Effector memory CD4-positive, alpha-beta T cell (primary cell): ENCODE measurements at places on chromosomes 7 and 10.

- no peaks in the 10 kb centered on the region for H3K4me1 ChIP-seq
- H3K36me3 ChIP-seq, result no peaks in the 10 kb centered on the region
- H3K27ac ChIP-seq, result no peak overlapping the region
- H3K4me3 ChIP-seq, result no peak overlapping the region
- no peaks in the 10 kb centered on the region for H3K27me3 ChIP-seq
- DNase-seq, result no peak
These were observed 27.8 kb upstream of the NUB1 start for GRCh38 chr7:151313857-151314256.

- no peak for DNase-seq
- H3K27me3 ChIP-seq, result no peaks in the 10 kb centered on the region
- H3K4me3 ChIP-seq, result no peak overlapping the region
- H3K27ac ChIP-seq, result no peak overlapping the region
These were observed 29.8 kb upstream of the FGFR2 start for GRCh38 chr10:121627876-121628581.

GRCh38 chr7:48305661-48306060 lies 134.4 kb downstream of the ABCA13 start:
- H3K4me1 ChIP-seq, result no peaks in the 10 kb centered on the region
- no peak overlapping the region for H3K27ac ChIP-seq
- H3K36me3 ChIP-seq, result no peaks in the 10 kb centered on the region
- no peak overlapping the region for H3K4me3 ChIP-seq
- DNase-seq, result no peak
- no peaks in the 10 kb centered on the region for H3K27me3 ChIP-seq

DNA sequence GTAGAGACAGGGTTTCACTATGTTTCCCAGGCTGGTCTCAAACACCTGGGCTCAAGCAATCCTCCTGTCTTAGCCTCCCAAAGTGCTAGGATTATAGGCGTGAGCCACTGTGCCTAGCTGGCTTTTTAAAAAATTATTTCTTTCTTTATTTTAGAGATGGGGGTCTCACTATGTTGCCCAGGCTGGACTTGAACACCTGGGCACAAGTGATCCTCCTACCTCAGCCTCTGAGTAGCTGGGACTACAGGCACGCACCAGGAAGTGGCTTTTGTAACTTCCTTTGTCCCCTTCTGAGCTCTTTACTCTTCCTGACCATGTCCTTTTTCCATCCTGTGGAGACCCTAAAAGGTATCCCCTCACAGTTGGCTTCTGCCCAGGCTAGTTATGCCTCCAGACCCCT lies 2.1 kb upstream of the MYOZ1 start:
- no peaks in the 10 kb centered on the region for H3K4me1 ChIP-seq
- H3K27me3 ChIP-seq, result no peaks in the 10 kb centered on the region
- no peak overlapping the region for H3K4me3 ChIP-seq
- DNase-seq, result no peak
- H3K27ac ChIP-seq, result no peak overlapping the region
- H3K36me3 ChIP-seq, result no peaks in the 10 kb centered on the region

- no peak for DNase-seq
- H3K27ac ChIP-seq, result no peak overlapping the region
- no peaks in the 10 kb centered on the region for H3K36me3 ChIP-seq
- no peaks in the 10 kb centered on the region for H3K27me3 ChIP-seq
These were observed 89.9 kb upstream of the LSM8 start for GRCh38 chr7:118094044-118094443.

DNA sequence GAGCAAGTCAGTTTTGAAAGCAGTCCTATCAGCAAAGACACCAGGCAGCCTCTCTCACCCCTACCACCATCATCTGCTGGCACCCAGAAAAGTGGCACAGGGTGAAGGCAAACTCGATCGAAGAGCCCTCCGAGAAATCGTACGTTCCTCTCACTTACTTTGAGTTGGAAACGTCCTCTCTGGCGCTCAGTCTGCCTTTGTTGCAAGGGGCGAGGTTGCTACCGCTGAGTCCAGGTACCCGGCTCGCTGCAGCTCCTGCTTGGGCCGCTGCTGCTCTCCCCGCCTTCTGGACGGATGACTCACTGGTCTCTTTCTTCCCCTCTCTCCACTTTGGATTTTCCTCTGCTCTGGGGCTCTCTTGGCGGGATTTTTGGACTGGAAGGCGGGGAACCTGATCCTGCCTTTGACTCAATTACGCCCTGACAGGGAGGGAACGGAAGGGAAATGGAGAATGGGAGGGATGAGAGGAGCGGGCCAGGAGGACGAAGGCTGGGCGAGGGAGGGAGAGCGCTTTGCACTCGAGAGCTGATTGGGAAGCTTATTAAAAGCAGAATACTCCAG lies at the start of gene PTN:
Gene PTN (minus strand): TSS at position 453 of the 561 bp plus-strand sequence. CDS start 88,760 bp downstream, outside the sequence.
- H3K4me3 ChIP-seq, result no peak within 1 kb of the TSS
- H3K4me1 ChIP-seq, result no peaks in the 10 kb centered on the region
- H3K27ac ChIP-seq, result no peak within 1 kb of the TSS
- H3K27me3 ChIP-seq, result no peaks in the 10 kb centered on the region
- no peaks in the 10 kb centered on the region for H3K36me3 ChIP-seq
- DNase-seq, result no peak

DNA sequence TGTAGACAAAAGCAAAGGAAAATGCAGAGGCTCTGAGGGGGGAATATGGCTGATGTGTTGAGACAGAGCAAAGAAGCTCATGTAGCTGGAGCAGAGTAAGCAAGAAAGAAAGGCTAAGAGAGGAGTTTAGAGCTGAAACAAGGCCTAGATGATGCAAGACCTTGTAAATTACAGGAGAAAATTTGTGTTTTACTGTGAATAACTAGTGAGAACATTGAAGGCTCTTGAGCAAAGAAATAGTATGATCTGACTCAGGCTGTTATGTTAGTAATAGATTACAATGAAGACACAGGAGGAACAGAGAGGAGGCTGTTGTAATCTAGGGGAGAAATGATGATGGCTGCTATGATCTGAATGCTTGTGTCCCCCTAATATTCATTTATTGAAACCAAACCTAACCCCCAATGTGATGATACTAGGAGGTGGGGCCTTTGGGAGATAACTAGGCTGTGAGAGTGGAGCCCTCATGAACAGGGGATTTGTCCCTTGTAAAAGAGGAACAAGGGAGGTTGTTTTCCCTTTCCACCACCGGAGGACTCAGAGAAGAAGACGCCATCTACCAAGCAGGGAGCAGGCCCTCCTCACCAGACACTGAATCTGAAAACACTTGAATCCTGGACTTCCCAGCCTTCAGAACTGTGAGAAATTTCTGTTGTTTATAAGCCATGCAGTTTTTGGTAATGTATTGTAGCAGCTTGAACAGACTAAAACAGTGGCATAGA lies 394.9 kb downstream of the HTR7 start:
- no peaks in the 10 kb centered on the region for H3K36me3 ChIP-seq
- H3K27ac ChIP-seq, result no peak overlapping the region
- no peak overlapping the region for H3K4me3 ChIP-seq

- no peaks in the 10 kb centered on the region for H3K27me3 ChIP-seq
- H3K27ac ChIP-seq, result no peak overlapping the region
- H3K36me3 ChIP-seq, result no peaks in the 10 kb centered on the region
- H3K4me3 ChIP-seq, result no peak overlapping the region
- no peaks in the 10 kb centered on the region for H3K4me1 ChIP-seq
- DNase-seq, result no peak
These were observed 6.5 kb downstream of the CPVL start for GRCh38 chr7:29139796-29140195.

DNA sequence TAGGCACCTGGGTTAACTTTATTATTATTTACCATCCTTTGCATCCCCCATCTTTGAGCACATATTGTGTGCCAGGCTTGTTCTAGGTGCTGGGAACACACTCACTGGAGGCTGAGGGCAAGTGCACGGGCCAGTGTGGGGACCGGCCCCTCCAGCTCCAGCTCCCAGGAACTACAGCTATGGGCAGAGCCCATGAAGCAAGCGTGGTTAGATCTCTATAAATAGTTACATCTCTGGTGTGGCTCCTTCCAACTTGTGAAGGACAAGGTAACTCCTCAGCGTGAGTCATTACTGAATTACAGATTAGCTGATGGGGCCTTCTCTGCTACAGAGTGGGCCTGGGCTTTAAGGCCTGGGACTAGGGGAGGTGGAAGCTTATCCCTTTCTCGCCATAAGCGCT lies 583.5 kb downstream of the SDK1 start:
- no peak overlapping the region for H3K4me3 ChIP-seq
- no peak for DNase-seq
- H3K36me3 ChIP-seq, result no peaks in the 10 kb centered on the region
- no peak overlapping the region for H3K27ac ChIP-seq
- H3K4me1 ChIP-seq, result no peaks in the 10 kb centered on the region
- no peaks in the 10 kb centered on the region for H3K27me3 ChIP-seq

DNA sequence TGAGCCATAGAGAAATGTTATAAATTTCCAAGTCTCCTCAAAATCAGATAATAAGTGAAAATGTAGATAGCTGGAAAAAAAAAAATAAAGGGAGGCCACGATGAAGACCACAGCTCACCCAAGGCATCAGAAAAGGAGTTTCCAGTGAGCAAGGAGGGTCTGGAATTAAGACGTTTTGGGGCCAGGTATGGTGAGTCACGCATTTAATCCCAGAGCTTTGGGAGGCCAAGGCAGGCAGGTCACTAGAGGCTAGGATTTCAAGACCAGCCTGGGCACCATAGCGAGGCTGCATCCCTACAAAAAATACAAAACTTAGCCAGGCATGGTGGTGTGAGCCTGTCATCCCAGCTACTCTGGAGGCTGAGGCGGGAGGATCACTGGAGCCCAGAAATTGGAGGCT lies 65.5 kb downstream of the ASB13 start:
- no peak overlapping the region for H3K4me3 ChIP-seq
- H3K36me3 ChIP-seq, result no peaks in the 10 kb centered on the region
- peaks cover 2% of the 10 kb centered on the region for H3K4me1 ChIP-seq
- no peak for DNase-seq
- H3K27ac ChIP-seq, result no peak overlapping the region
- H3K27me3 ChIP-seq, result no peaks in the 10 kb centered on the region

DNA sequence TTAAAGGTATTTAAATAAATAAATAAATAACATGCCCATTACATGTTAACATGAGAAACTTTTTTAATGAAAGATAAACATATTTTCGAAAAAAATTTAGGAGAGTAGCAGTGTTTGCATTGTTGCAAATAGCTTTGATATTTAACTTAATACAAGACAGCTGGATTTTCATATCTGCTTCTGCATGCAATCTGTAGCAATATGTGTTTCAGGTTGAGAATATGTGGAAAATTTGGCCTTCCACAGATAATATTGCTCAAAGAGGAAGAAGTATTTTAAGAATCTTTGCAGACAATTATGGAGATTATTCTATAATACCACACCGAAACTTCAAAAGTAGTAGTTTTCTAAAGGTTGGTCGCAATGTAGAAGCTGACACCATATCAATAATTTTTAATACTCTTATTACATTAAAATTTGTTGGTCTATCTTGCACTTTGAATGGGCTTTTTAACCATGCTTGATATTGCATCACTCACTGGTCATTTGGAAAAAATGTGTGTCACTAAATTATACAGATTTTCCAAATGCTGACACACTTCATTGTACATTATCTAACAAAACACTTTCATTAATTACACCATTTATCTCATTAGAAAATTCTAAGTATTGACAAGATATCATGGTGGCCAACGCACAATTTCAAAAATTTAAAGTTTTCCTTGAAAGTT lies 229.8 kb upstream of the HDAC9 start:
- no peak overlapping the region for H3K4me3 ChIP-seq
- H3K36me3 ChIP-seq, result no peaks in the 10 kb centered on the region
- H3K27me3 ChIP-seq, result no peaks in the 10 kb centered on the region

DNA sequence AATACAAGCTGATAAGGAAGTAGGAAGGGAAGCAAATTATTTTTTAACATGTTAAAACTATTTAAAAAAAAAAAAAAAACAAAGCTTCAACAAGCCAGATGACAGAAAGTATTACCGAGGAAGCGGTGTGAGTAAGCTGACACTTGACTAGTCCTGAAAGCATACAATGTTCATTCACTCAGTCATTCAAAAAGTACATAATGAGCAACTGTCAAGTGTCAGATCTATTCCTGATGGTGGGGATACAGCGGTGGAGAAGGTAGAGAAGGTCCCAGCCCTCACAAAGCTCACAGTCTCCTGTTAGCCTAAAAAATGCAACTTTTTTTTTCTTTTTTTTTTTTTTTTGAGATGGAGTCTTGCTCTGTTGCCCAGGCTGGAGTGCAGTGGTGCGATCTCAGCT lies 40.0 kb downstream of the RAPGEF5 start:
- H3K4me1 ChIP-seq, result no peaks in the 10 kb centered on the region
- no peak overlapping the region for H3K4me3 ChIP-seq
- H3K27me3 ChIP-seq, result no peaks in the 10 kb centered on the region
- DNase-seq, result no peak
- H3K36me3 ChIP-seq, result no peaks in the 10 kb centered on the region
- no peak overlapping the region for H3K27ac ChIP-seq

DNA sequence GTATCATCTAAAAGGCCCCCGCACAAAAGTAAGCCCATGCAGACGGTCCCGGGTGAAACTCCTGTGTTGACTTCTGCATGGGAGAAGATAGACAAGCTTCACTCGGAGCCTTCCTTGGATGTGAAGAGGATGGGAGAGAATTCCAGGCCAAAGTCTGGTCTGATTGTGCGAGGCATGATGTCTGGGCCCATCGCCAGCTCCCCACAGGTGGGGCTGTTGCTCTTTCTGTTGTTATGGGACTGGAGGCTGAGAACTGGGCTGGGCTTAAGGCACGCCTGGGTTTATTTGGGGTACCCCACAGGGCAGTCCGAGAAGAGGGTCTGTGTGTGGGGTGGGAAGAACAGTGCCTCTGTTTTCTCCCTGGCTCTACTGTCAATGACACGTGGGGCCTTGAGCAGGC lies 14.6 kb downstream of the MINDY4 start:
- no peaks in the 10 kb centered on the region for H3K27me3 ChIP-seq
- no peaks in the 10 kb centered on the region for H3K4me1 ChIP-seq
- DNase-seq, result no peak
- H3K27ac ChIP-seq, result no peak overlapping the region
- no peaks in the 10 kb centered on the region for H3K36me3 ChIP-seq

DNA sequence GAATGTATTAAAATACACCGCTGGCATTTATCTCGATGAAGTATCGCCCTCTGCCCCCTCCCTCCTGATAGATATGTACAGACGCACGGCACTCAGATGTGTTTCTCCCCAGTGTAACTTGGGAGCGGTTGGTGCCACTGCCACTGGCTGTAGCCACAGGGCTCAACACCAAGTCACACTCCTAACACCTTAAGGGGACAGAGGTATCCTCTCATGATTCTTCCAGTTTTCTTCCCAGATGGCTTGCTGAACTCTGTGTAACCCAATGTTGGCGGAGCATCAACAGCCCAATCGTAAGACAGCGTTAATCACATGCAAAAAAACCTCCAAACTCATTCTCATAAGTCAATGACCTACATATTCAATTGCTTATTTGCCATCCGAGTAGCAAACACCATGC lies 35.5 kb downstream of the CTBP2 start:
- no peaks in the 10 kb centered on the region for H3K36me3 ChIP-seq
- DNase-seq, result no peak
- H3K4me3 ChIP-seq, result no peak overlapping the region
- no peaks in the 10 kb centered on the region for H3K27me3 ChIP-seq

GRCh38 chr7:2938514-2939192 lies 94.5 kb upstream of the GNA12 start:
- H3K4me1 ChIP-seq, result no peaks in the 10 kb centered on the region
- DNase-seq, result no peak
- H3K27me3 ChIP-seq, result no peaks in the 10 kb centered on the region
- H3K36me3 ChIP-seq, result peaks cover 89% of the 10 kb centered on the region
- H3K4me3 ChIP-seq, result no peak overlapping the region

GRCh38 chr7:99926321-99926720 lies 3.1 kb downstream of the GJC3 start:
- no peak overlapping the region for H3K4me3 ChIP-seq
- no peaks in the 10 kb centered on the region for H3K36me3 ChIP-seq
- peaks cover 14% of the 10 kb centered on the region for H3K4me1 ChIP-seq
- H3K27me3 ChIP-seq, result no peaks in the 10 kb centered on the region
- no peak overlapping the region for H3K27ac ChIP-seq
